NCI-H2107 (cell line): ENCODE measurements at places on chromosomes 6 and 20.

DNA sequence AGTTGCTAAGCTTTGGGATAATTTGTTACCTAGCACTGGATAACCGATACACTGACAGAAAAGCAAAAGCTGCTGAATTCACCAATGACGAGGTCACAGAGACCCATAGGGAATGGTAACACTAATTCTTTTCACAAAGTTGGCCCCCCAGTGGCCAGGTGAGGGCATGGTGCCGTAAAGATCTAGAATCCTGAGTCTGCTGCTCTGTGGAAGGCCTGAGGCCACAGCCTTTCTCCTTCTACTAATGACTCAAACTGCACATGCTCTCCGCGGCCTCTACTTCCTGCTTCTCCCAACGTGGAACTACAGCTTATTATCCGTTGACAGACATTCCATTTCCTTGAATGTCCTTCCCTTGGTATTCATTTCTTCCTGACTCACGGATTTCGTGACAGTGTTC, 127.1 kb downstream of the OPRM1 start:
- no peak for DNase-seq

DNA sequence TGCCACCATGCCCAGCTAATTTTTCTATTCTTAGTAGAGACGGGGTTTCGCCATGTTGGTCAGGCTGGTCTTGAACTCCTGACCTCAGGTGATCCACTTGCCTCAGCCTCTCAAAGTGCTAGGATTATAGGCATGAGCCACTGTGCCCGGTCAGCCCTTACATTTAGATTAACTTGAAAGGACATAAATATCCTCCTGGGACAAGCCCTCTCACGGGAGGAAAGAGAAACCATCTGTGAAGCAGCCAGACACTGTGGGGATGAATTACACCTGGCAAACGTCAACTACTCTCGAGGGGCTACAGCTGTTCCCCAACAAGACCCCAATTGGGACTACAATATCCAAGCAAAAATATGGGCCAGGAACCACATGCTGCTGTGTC, 32.7 kb upstream of the SAMHD1 start:
- no peak for DNase-seq

GRCh38 chr6:21999012-21999528, 297.8 kb downstream of the PRL start:
- DNase-seq: no peak

DNA sequence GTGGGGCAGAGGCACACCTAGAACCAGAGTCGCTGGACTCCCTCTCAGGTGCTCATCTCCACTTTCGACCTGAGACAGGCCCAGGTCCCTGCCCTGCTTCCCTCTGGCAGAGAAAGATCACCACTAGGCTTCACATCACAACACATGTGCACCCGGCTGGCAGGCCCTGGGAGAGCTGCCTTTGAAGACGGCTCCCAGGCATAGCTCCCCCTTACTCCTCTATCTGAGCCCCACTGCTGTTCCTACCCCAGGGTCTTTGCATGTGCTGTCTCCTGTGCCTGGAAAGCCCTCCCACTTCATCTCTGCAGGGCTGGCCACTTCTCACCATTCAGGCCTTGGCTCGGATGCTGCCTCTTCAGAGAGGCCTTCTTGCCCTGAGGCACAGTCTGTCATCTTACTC, 89.2 kb downstream of the NOL4L start:
- DNase-seq: no peak

DNA sequence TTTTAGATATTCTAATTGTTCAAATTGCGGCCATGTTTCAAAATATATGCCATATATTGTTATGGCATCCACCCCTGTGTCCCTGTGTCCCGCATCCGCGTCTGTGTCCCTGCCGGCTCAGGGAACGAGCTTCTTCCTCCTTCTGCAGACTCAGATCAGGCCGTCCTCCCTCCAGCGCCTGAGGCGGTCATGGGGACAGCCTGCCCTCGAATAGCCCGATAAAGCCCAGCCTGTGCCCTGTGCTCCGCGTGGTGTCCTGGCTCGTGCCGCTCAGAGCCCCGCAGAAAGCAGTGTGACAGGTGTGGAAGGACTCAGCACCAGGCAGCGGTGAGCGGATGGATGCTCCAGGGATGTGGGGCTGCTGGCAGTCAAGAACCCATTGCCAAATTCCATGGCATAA, 663.4 kb upstream of the DEFB115 start:
- DNase-seq: no peak
